NCI-H748 treated with DMSO at 0.1 percent for 48 hours (cell line): ENCODE measurements at places on chromosomes 4 and X.

DNA sequence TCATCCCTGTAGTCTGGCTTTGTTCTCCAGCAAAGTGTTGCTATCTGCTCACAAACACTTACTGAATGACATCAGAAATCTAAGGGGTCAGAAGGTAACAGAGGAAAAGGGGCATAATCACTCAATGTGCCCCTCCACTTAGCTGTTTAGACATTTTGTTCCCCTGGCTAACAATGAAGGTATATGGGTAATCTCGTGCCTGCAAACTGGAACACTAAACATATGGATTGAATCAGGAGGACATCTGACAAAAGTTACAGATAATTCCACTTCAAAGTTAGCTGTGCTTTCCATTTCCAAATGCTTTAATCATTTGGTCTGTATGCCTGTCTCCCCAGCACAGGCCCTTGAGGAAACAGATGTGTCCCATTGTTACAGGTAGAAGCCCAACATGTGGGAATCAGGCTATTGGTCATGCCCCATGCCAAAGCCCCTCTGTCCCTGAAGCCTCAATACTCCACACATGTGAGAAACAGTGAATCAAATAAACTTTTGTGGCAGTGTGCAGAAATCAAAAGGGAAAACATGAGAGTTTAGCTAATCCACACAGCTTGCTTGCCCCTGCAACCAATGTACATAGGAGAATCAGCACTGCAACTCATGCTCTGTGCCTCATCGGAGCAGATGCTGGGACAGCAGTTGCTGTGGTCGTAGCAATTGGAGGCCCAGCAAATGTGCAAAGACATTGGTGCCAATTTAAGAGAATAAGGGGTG lies 111.7 kb downstream of the RNF150 start:
- DNase-seq, result no peak

GRCh38 chr4:171817026-171817425 lies 3.8 kb downstream of the GALNTL6 start:
- DNase-seq, result no peak

- DNase-seq, result no peak
Measured at GRCh38 chr4:76380561-76380960, 40.4 kb downstream of the CCDC158 start.

DNA sequence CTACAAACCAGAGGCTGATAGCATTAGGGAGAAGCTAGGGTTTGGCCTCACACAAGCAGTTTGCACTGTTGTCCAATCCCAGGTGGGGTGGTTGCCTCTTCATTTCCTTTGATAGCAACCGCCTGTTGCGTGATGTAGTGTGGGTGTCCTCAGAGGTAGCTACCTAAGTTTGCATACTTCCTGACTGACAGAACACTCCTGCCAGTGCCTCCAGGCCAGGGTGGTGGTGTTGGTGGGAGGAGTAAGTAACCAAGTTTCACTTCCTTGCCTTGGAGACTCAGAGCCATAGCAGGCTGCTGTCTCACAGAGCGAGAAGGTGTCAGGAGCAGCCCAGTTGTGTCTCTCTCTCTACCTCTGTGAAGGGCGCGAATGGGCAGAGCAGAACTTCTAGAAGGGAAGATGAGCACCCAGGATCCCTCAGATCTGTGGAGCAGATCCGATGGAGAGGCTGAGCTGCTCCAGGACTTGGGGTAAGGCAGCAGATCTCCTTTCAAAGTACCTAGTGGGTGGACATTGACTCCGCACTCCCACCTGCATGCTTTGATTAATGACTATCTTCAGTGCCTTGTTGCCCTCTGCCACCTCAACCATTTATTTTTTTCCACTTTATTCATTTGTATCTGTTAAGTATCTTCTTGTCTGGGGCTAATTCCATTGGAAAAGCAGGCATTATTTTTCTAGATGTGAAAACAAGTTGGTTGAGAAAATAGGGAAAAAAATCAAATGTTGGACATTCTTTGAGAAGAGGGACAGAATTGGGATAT lies at the start of gene DAPP1:
Gene DAPP1 (plus strand): TSS at position 283 of the 764 bp plus-strand sequence. CDS start 87 bp downstream, at position 370.
- no peak for DNase-seq

- no peak for DNase-seq
Measured at GRCh38 chr4:174874898-174875297, 43.3 kb upstream of the ADAM29 start.

GRCh38 chr4:186724058-186724863 lies 605 bp upstream of the FAT1 start:
- DNase-seq, result no peak

GRCh38 chr4:19126903-19127302 lies 1105.3 kb upstream of the LCORL start:
- no peak for DNase-seq

DNA sequence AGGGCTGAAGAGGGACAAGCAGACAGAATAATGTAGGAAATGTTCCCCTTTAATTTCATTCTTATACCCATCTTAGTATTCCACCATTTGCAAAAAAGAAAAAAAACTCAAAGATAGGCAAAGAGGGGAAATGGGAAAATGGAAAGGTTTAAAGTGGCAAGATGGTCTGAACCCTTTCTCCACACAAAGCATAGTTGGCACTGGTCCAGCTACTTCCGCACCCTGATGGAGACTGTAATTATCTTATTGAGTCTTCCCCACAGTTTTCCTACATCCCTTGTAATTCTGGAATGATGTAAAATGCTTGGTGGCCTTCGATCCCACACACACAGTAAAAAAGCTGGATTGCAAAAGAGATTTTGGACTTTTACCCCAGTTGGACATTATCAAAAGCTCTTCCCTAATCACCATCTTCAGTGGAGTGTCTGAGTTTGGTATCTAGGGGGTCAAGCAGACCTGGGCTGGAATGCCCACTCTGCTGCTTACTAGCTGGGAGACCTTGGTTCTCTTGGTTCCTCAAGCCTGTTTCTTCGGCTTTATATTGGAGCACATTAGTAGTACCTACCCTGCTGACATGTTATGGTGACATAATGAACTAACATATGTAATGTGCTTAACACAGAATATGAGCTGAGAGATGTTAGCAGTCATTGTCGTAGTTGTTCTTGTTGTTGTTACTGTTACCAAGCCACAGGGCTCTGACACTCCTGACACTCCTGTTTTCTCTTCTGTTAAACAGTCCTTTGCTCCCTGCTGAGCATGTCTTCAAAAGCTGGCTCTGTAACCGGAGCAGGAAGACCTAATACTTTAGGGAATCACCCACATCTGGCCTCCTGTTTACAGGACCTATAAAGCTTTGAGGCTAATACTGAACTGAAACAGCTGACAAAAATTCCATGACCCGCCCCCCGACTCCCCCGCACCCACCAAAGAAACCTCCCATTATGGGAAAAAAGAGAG lies 4.7 kb downstream of the SRPX2 start:
- peak; percentile 3 for DNase-seq

DNA sequence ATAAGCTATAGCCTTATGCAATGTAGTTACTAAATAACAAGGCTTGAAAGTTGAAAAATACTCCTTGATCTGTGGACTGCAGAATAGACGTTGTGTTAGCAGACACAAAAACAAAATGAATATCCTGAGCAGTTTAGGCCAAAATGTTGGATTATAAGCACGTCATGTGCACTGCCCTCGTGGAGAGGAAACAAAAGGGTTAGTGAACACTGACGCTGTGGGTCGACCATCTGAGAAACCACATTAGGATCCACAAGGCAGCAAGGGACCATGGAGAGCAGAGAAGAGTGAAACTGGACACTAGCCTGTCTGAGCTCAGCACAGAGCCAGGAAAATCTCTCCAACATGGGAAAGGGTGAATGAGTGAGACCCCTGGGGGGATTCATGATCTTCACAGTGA lies 145.3 kb downstream of the DTHD1 start:
- DNase-seq, result no peak

DNA sequence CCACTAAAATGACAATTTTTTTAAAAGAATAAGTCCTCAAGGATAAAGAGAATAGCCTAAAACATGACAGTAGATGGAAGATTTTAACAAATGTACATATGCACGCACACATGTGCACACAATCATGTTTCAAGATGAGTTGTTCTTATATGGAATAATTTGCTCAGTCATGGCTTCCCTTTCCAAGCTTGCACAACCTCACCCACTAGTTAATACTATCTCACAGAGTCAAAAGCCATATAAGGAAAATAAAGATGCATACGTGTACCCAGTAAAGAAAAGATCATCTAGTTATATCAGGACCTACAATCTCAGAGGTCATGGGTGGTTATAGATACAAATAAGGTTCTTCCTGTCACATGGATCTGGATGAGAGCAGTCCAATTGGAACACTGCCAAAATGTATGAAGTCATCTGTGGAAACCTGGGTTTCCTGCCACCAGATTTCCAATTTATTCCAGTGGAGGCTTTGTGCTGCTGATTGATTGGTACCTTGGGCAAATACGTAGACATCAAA lies 56.1 kb downstream of the FAM13A start:
- peak; percentile 91 for DNase-seq

GRCh38 chrX:127552571-127552970 lies 499.6 kb downstream of the ACTRT1 start:
- no peak for DNase-seq

GRCh38 chr4:147717878-147718277 lies 14.0 kb upstream of the ARHGAP10 start:
- no peak for DNase-seq

- DNase-seq, result no peak
Measured at GRCh38 chr4:155802190-155802959, 43.6 kb downstream of the GUCY1B1 start.

- DNase-seq, result no peak
Measured at GRCh38 chr4:8538703-8539567, 41.3 kb upstream of the GPR78 start.

DNA sequence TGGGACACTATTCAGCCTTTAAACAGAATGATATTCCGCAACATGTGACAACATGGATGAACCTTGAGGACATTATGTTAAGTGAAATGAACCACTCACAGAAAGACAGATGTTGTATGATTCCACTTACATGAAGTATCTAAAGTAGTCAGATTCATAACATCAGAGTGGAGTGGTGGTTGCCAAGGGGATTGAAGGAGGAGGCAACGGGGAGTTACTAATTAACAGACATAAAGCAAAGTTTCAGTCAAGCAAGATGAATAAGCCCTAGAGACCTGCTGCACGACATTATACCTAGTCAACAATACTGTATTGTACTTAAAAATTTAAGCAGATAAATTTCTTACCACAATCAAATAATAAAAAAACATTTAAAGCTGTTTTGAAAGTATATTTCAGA lies 105.0 kb upstream of the NR0B1 start:
- no peak for DNase-seq

DNA sequence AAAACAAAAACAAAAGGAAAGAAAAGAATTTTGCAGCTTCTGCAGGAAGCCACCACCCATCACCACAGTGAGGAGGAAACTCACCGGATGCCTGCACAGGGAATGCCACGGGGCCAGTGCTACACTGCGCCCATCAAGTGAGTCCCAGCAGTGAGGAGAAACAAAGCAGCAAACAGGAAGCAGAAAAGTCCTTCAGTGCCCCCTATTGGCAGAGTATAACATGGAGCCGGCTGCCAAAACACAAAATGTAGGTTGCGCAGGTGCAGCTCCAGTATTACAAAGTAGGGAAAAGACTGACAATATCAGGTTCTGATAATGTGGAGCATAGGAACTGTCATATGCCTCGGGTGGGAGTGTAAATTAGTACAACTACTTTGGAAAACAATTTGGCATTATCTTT lies 23.3 kb upstream of the SCML2 start:
- DNase-seq, result peak; percentile 33

- DNase-seq, result no peak
Measured at GRCh38 chr4:60745800-60746571, 454.1 kb upstream of the ADGRL3 start.

- no peak for DNase-seq
Measured at GRCh38 chr4:134027931-134028330, 173.7 kb downstream of the PABPC4L start.

DNA sequence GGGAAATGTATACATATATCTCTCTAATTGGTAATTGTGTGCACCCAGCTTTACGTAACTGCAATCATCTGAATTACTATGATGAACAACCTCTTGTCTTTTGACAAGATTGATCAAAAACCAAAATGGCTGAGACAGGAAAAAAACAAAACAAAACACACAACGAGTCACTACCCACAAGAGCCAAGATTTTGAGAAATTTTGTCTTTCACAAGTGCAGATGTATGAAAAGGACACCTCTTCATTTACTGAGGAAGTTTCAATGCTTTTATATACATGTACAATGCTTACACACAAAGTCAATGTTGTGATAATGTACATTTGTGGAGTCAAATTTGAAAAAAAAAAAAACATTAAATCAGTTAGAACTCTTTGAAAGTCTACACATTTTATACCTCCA lies 224.6 kb downstream of the SCFD2 start:
- DNase-seq, result no peak

- DNase-seq, result no peak
Measured at GRCh38 chr4:156422576-156422975, 468.9 kb upstream of the CTSO start.

DNA sequence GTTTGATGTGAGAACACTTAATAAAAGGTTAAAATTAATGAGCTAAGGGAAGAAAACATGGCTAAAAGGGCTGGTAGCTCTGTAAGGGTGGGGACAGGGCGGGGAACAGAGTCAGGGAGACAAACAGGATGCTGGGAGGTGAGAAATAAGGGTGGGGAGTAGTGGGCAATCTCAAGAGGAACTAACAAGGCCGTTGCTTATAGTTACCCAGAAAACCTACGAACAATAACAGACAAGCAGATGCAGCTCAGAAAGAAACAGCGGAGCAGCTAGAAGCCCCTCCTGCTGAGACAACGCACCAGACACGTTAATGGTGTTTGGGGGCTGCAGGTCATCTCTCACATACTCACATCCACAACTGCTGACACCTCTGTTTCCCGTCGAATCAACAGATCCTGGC lies 9.7 kb upstream of the KLF3 start:
- no peak for DNase-seq

GRCh38 chr4:182795446-182796238 lies 121.5 kb downstream of the DCTD start:
- DNase-seq, result no peak

DNA sequence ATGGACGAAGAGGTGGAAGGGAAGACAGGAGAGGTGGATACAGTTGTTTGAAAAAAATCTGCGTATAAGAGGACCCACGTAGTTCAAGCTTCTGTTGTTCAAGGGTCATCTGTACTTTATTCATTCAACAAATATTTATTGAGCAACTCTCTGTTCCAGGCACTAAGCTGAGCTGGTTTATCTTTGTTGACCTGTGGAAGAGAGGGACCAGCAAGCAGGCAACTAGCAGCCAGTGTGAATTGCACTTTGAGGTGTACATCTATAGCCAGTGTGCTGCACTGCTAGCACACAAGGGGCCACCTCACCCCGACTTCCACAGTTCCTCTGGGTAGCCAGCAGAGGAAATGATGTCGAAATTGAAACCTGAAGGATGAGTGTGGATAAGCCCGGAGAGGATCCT lies 191.4 kb downstream of the SOWAHB start:
- DNase-seq, result no peak

- no peak for DNase-seq
Measured at GRCh38 chr4:163772238-163772637, 277.7 kb downstream of the TMA16 start.
